ENCODE measurements at places on chromosomes 12 and 14. TPM values are rescaled to one million over a fixed set of nuclear protein-coding genes. Genes with fewer than 3 reads are reported as not detected.

The OTX2 gene
- total RNA-seq, result 33.9 TPM

The PTHLH gene
- total RNA-seq, result not detected

The EML5 gene
- total RNA-seq, result 0.55 TPM

The KRT75 gene
- total RNA-seq, result not detected

The NGB gene
- total RNA-seq, result 0.55 TPM

The GALNT6 gene
- 10.7 TPM for total RNA-seq

The PXMP2 gene
- 15.1 TPM for total RNA-seq

The KRT85 gene
- total RNA-seq, result not detected

The SLC17A8 gene
- total RNA-seq, result 0.11 TPM

The CRY1 gene
- 25.1 TPM for total RNA-seq

The TAC3 gene
- total RNA-seq, result 9.7 TPM

The ADCY4 gene
- total RNA-seq, result 0.35 TPM

The SLC10A1 gene
- total RNA-seq, result not detected

The PPFIBP1 gene
- total RNA-seq, result 31.3 TPM

GRCh38 chr12:128726886-128727285 lies 96.9 kb downstream of the SLC15A4 start:
- DNase-seq, result no peak

DNA sequence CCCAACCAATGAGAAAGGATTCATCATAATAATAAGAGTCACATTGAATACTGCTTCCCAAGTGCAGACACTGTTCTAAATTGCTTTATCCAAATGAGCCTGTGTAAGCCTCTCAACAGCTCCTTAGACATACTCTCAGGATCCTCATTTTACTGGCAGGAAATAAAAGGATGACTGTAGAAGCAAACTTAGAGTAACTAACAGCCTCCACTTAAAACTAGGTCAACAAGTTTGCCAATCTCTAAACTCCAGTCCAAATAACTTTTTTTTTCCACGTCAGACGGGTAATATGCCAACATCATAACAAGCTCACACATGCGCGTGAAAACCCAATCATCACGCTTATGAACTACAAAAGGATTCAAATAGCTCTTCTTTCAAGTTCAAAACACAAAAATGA lies 15.3 kb upstream of the DPF3 start:
- DNase-seq, result no peak

- no peak for DNase-seq
These were observed 25.5 kb upstream of the CCDC91 start for GRCh38 chr12:28164644-28165275.

GRCh38 chr12:14443531-14443930 lies 78.0 kb downstream of the ATF7IP start:
- DNase-seq, result no peak

- no peak for DNase-seq
These were observed 199.6 kb upstream of the SRRM4 start for GRCh38 chr12:118781692-118782091.

- DNase-seq, result no peak
These were observed 46.5 kb downstream of the TEAD4 start for GRCh38 chr12:3005736-3006135.

DNA sequence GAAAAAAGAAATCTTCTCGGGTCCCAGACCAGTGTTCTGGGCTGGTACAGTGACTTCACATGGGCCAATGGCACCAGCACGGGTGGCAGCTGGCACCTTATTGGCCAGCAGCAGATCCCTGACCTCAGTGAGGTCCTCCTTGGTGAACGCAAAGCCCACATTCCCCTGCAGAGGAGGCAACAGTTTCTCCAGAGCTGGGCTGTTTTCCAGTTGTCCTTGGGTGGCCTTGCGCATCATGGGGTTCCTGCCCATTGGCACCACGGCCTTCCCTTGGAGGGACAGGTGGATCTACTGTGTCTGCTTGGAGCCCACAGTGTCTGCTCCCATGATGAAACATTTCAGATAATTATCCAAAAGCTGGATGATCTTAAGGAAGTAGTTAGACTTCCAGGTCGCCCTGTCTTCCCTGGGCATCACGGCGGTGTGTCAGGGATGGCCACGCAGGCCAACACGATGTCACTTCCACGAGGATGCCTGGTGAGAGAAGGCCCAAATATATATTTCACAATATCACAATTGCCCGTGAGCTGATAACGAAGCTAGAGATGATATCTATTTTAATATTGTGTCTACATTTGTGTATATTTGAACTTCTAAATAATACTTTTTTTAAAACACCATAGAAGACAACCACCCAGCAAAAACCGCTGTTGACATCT lies 15.8 kb downstream of the NFKBIA start:
- DNase-seq, result no peak

GRCh38 chr12:49091836-49092085 lies 2.8 kb downstream of the DHH start:
- DNase-seq, result no peak

GRCh38 chr14:104680806-104681688 lies 8.4 kb upstream of the INF2 start:
- no peak for DNase-seq

- no peak for DNase-seq
These were observed 52.8 kb downstream of the STXBP6 start for GRCh38 chr14:24996930-24997725.

DNA sequence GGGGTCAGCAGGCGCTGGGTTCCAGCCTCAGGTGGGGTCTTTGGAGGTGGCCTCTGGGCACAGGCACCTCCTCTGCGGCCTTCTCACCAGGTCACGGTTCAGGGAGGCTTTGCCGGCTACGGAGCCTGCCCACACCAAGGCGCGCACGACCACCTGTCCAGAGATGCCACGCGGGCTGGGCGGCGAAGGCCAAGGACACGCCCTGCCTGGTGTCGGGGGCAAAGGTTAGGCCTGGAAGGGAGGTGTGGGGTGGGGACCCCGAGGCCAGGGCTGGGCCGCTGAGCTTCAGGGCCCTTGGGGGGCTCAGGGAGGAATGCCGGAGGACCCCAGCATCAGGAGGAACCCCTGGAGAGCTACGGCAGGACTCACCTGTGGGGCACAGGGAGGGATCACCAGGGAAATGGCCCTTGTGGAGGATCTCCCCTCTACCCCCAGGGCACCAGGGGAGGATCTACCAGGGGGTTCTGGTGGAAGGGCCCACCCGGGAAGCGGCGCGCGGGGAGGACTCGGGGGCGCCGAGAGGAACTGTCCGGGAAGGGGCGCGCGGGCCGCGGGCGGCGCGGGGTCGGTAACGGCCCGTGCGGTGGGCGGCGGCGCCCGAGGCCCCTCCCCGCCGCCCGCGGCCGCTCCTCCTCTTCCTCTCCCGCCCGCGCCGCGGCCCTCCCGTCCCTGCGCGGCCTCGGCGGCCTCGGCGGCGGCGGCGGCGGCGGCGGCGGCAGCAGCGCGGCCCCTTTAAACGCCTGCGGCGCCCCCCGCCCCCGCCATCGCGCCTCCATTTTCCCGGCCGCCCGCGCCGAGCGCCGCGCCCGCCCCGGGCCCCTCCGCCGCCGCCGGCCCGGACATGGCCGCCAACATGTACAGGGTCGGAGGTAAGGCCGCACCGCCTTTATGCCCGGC lies at the start of gene MTA1:
Gene MTA1, plus strand, starts transcription at position 633 of the 897 bp plus-strand sequence. Its CDS starts 209 bp downstream, at position 842.
- DNase-seq, result no peak

DNA sequence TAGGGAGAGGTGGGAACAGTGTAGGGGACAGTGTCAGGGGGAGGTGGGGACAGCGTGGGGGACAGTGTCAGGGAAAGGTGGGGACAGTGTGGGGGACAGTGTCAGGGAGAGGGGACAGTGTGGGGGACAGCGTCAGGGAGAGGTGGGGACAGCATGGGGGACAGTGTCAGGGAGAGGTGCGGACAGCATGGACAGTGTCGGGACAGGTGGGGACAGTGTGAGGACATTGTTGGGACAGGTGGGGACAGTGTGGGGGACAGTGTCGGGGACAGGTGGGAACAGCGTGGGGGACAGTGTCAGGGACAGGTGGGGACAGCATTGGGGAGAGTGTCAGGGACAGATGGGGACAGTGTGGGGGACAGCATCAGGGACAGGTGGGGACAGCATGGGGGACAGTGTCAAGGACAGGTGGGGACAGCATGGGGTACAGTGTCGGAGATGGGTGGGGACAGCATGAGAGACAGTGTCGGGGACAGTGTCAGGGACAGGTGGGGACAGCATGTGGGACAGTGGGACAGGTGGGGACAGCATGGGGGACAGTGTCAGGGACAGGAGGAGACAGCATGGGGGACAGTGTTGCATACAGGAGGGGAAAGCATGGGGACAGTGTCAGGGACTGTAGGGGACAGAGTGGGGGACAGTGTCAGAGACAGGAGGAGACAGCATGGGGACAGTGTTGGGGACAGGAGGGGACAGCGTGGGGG lies 139.0 kb downstream of the TMEM121 start:
- DNase-seq, result no peak

GRCh38 chr14:25032092-25032784 lies 17.7 kb downstream of the STXBP6 start:
- DNase-seq, result no peak

GRCh38 chr14:74077401-74077800 lies 6.9 kb downstream of the ALDH6A1 start:
- DNase-seq, result no peak

DNA sequence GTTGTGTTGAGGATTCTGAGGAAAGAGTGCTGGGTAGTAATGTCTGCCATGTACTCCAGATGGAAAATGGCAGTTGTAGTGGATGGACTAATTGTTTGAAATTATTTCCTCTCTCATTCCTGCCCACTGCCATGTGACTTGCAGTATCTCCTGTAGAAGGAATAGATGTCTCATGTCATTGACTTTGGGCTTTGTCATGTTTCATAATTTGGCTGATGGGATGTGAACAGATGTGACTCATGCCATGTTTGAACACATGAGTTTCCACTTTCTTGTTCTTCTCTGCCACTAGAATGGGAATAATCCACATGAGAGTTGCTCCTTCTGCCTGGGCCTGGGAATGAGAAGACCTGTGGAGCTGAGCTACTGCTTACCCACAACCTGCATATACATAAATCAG lies 2.4 kb upstream of the CALCOCO1 start:
- DNase-seq, result no peak

DNA sequence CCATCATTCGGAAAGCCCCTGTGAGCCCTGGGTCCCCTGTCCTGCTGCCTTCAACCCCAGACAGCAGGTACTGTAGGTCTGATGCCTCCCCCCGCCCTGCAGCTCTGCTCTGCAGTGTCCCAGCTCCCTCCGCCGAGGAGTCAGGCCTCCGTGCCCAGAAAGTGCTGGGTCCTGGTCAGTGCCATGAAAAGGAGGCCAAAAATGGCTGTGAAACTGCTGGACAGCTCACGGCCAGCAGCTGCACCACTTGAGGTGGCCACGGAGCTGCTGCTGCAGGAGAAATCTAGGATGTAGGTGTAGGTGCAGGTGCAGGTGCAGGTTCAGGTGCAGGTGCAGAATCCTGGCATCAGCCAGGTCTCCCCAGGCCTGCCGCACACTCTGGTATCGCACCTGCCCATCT lies 196.1 kb downstream of the SLC15A4 start:
- DNase-seq, result no peak

- DNase-seq, result no peak
These were observed 18.3 kb downstream of the DYRK4 start for GRCh38 chr12:4580281-4580688.

- DNase-seq, result no peak
These were observed 24.7 kb upstream of the C14orf180 start for GRCh38 chr14:104554608-104555429.

DNA sequence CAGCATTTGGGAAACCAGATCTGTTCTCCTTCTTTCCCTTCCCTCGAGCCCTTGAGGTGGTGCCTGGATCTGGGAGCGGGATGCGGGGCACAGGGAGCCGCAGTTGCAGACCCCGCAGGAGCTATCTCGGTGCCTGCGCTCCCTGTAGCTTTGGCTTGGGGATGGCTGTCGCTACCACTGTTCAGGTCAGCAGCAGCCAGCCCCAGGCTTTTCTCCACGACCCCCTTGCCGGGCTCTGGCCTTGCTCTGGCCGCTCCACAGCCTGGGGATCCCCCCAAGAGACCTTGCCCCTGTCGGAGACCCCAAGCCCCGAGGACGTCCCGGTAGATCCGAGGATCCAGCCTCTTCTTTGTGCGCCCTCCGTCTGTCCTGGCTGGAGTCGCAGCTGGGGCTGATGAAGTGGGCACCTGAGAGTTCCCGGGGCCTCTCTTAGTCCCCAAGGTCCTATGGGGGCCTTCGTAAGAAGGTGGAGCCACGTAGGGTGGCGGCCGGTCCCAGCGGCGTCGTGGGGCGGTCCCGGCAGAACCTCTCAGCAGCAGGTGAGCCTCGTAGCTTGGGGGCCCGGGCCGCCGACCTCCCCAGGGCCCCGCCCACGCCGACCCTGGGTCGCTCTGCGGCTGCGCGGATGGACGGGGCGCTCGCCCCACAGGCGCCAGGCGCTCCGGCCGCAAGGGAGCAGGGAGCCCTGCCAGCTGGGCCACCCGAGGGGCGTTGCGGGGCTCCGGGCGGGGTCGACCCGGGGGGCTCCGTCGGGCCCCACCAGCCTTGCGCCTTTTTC lies 1.3 kb downstream of the DDN start:
- peak; percentile 84 for DNase-seq

DNA sequence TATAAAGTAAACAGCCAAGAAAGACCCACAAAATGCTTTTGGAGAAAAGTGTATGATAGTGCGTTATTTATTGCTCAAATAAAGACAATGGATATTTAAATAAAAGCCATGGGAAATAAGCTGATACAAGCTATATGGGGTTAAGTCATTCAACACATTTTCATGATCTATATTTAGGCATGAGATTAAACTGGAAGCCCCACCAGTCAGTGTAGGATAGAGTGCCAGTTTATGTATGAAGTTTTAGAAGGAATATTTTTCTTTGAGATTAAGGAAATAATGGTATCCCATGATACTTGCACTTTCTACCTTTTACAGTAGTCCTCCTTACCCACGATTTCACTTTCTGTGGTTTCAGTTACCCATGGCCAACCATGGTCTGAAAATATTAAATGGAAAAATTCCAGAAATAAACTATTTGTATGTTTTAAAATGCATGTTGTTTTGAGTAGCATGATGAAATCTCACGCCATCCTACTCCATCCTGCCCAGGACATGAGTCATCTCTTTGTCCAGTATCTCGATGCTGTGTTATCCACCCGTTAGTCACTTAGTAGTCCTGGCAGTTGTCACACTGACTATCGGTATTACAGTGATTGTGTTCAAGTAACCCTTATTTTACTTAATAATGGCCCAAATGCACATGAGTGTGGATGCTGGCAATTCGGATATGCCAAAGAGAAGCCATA lies 22.3 kb downstream of the SYT1 start:
- DNase-seq, result no peak

GRCh38 chr12:90235642-90236041 lies 527.0 kb upstream of the ATP2B1 start:
- no peak for DNase-seq

GRCh38 chr14:71358209-71358931 lies 451.1 kb downstream of the PCNX1 start:
- DNase-seq, result no peak

GRCh38 chr12:42992826-42993225 lies 403.3 kb upstream of the PRICKLE1 start:
- DNase-seq, result no peak

- DNase-seq, result no peak
These were observed 559 bp upstream of the LMBR1L start for GRCh38 chr12:49111206-49111605.

GRCh38 chr14:61644175-61644574 lies 51.1 kb upstream of the HIF1A start:
- no peak for DNase-seq

GRCh38 chr12:67154901-67155300 lies 114.3 kb upstream of the CAND1 start:
- DNase-seq, result no peak

Data from H1 (cell line).